ENCODE measurements at places on chromosomes 4 and X.

- no peak for DNase-seq
Observed at GRCh38 chr4:103018391-103019307, 856 bp downstream of the SLC9B1 start.

DNA sequence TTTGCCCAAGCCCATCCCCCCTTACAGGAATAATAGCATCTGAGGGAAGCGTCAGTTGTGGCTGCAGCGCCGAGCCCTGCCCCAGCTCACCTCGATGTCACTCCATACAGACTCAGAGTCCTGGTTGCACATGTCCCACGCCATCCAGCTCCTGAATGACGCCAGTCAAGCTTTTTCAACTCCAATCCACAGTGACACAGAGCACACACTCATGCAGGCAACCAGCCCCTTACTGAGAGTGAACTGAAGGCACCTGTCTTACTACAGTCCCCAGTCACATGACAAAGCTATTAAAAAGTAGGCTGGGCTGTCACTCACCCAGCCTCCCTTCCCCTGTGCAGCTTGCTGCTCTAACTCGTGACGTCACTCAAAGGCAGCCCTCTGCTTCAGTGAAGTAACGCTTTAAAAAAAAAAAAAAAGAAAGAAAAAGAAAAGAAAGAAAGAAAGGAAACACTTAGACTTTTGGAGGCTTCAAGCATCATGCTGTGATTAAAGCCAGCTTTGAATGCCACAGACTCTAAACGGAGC lies at the start of gene PPARGC1A:
TSS of gene PPARGC1A (minus strand) at position 234 of the 528 bp plus-strand sequence. CDS start at position 144, 90 bp downstream.
- DNase-seq: no peak

DNA sequence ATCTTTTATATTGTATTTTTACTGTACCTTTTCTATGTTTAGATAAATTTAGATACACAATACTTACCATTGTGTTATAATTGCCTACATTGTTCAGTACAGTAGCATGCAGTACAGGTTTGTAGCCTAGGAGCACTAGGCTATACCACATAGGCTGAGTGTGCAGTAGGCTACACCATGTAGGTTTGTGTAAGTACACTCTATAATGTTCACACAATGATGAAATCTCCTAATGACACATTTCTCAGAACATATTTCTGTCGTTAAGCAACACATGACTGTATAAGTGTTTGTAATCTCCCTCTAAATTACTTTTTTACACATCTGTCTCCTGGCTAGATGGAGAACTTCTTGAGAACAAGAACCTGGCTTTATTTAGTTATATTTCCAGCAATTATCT lies 40.3 kb downstream of the UCHL1 start:
- DNase-seq: no peak

GRCh38 chr4:52249581-52249980 lies 198.5 kb downstream of the SPATA18 start:
- DNase-seq: no peak

DNA sequence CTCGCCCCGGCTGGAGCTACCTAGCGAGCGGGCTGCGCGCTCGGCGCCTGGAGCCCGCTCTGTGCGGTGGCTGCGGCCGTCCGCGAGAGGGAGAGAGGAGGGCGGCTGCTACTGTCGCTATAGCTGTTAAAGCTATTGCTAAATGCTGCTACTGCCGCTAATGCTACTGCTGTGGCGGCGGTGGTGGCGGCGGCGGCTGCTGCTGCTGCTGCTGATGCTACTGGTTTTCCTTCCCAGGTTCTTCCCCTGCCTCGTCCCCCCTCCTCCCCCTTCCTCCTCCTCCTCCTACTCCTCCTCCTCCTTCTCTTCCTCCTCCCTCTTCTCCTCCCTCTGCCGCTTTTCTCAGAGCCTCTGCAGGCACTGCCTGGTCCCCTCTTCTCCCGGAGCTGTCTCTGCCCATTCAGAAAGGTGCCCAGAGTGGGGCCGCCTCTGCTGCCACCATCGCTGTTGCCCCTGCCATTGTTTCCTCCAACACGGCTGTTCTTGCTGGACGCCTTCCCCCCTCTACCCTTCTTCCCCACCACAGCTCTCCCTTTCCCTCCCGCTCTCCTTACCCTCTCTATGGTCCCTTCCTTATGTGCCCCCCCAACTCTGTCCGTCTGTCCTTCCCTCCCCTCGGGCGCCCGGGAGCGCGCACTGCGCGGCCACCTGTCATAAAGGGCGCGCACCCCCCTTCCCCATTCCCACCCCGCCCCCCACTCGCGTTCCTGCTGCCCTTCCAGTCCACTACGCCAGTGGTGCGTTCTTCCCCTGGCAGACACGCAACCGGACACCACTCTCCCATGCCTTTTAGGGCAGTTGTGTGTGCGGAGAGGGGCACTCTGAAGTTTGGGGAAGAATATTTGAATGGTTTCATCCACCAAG lies at the start of gene NEXMIF:
TSS of gene NEXMIF (minus strand) at position 228 of the 864 bp plus-strand sequence.
- no peak for DNase-seq

DNA sequence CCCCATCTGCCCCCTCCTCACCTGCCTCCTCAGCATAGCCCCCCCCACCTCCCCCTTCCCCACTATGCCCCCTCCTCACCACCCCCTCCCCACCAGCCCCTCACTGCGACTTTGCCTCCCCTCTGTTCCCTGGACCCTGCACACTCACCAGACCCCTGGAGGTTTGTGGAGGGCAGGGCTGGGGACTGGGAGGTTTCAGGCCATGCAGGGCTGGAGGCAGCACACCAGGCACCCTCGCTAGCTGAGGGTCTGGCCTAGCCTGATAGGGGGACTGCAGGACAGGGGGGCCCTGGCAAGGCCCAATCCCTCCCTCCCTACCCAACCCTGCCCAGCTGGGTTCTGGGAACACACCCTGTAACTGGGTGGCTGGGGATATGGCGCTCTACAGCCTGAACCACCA lies 28.0 kb downstream of the TACC3 start:
- no peak for DNase-seq

DNA sequence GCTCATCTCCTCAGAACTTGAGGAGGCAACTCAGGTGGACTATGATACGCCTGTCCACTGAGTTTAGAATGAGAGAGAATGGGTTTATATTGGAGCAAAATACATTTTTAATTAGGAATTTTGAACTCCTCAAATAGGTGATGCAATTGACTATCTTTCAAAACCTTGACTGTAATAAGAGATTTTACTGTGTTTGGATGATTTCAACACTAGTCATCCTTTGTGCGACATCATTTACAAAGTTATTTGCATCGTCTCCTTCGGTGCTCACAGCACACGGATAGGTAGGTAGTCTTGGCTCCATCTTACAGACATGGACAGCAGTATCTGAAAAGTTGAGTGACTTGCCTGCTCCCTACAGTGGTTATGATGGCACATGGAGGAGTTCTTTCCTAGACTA lies 67.0 kb downstream of the AASDH start:
- DNase-seq: no peak

- no peak for DNase-seq
Observed at GRCh38 chr4:20192736-20193135, 59.0 kb upstream of the SLIT2 start.

DNA sequence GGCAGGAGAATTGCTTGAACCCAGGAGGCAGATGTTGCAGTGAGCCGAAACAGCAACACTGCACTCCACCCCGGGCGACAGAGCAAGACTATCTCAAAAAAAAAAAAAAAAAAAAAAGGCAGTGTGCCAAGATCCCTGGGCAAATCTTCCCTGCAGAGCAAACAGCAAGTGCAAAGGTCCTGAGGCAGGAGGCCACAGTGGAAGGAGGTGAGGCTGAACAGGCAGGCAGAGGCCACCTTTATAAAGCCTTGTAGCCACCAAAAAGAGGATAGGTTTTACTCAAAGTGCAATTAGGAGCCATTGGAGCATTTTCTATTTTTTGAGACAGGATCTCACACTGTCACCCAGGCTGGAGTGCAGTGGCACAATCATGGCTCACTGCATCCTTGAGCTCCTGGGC lies 45.1 kb upstream of the TLR2 start:
- no peak for DNase-seq

- DNase-seq: no peak
Observed at GRCh38 chrX:118493016-118493415, 2.6 kb upstream of the DOCK11 start.

- no peak for DNase-seq
Observed at GRCh38 chr4:110396963-110397362, 79.0 kb upstream of the ENPEP start.
